ENCODE measurements at places on chromosomes 16 and 17.

GRCh38 chr17:82985973-82986372 lies 93.4 kb upstream of the METRNL start:
- no peak for DNase-seq

GRCh38 chr17:72120642-72121163 lies at the start of gene SOX9:
Gene SOX9 (plus strand): TSS chr17:72121020. CDS start chr17:72121392, 372 bp downstream.
- peak; percentile 92 for DNase-seq

DNA sequence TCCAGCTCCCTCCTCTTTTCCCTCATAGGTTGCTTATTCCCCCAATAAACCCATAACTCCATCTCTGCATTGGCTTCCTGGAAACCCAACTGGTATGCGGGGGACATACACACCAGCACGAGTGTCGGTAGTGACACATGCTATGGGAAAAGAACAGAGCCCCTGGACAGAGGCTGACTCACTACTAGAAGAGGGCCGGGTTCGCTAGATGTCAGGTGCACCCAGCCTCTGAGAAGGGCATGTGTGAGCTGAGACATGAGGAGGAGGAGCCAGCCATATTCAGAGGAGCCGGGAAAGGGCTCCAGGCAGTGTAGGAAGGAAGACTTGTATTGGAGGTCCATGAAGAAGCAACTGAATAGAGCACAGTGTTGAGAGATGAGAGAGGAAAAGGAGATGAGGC lies 241.1 kb downstream of the SOX9 start:
- DNase-seq = no peak

- peak; percentile 29 for DNase-seq
These were observed 22.2 kb downstream of the TRPV3 start for GRCh38 chr17:3535253-3535995.

DNA sequence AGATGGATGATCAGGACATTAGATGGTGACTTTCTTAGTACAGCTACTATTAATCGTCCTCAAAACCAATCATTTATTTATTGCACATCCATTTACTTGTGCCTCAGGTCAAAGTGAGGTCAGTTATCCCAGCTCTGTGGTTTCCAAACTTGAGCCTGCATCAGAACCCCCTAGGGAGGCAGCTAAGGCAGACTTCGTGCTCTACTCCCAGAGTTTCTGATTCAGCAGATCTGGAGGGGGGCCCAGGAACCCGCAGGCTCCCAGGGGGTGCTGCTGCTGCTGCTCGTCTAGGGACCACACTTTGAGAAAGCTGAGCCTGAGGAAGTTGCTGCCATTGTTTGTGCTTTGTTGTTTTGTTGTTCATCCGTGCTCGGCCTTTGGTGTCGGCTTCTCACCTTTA lies 44.0 kb upstream of the CLEC18B start:
- no peak for DNase-seq

DNA sequence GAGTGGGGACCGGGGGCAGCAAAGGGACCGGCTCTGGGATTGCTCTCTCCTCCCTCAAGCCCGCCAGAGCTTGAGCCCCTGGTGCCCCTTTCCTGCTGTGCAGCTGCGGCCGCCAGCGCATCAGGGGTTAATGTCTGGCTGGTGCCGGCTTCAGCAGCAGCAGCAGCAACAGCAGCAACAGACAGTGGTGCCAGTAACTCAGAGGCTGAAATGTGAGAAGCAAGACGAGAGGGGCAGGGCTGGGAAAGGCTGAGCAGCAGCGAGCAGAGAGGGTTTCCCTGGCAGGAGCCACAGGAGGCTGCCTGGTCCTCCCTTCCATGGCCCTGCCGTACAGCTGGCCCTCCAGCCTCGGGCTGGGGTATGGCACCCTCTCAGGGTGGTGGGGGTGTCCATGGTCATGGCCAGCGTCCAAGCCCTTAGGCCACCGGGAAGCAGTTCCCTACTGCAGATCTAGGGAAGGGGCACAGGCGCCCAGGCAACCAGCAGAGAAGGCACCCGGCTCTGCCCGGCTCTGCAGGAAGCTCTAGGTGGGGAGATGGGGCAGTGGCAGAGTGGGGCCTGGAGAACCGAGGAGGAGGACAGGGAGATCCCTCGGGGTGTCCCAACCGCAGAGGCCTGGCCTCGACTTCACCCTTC lies 21.1 kb upstream of the TFAP4 start:
- no peak for DNase-seq

DNA sequence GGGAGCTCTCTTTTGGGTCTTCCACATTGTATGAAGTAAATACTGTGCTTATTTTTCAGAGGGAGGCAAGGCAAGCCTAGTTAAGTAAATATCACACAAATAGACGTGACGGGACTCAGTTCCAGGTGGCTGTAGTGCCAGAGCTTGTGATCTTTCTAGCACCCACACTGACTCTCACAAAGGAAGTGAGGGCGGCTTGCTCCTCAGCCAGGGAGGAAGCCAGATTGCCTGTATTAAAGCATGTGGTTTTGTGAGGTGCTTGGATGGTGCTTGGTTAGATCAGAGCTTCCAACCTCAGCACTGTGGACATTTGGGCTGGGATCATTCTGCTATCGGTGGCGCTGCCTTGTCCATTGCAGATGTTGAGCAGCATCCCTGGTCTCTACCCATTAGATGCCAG lies 80.1 kb downstream of the VAT1L start:
- no peak for DNase-seq
